ENCODE measurements at places on chromosomes 11 and 22.

GRCh38 chr11:75801362-75802020, 13.5 kb upstream of the UVRAG start:
- no peak for DNase-seq

DNA sequence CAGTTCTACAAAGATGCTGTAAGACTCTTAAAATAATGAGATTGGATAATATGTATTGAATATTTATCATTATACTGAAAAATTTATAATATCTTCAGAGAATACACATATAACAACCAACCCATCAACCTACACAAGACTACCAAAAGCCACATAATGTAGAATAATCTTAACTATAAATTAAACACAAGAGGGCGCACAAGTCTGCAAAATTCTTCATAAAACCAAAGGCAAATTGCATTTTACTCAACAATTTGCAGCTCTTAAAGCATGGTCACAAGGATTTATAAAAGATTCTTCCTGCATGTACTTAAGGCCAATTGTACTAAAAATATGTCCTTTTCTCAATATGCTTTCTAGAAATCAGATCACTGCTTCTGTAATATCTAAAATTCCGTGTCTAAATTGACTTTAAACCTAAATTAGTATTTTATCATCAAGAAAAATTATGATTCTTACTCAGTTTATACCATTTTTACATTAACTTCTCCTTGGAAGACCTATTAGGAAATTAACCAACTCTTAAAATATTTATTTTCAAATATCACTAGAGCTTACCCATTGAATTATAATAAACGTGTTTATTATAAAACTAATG, 79.0 kb downstream of the TTC28 start:
- no peak for DNase-seq

DNA sequence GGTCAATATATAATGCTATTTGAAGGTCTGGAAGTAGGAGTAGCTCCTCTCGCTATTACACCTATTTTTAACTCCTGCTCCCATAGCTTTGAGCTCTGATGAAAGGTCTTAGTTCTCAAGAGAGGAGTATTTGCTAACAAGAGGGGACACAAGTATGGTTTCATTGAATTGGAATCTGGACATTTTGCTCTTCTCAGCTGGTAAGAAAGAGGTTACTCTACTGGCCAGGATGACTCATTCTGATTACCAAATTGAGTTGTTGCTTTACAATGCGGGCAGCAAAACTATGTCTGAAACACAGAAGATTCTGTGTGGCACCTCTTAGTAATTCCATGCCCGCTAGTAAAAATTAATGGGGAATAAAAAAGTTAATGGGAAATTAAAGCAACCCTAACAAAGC, 63.6 kb upstream of the EP300 start:
- DNase-seq: no peak

DNA sequence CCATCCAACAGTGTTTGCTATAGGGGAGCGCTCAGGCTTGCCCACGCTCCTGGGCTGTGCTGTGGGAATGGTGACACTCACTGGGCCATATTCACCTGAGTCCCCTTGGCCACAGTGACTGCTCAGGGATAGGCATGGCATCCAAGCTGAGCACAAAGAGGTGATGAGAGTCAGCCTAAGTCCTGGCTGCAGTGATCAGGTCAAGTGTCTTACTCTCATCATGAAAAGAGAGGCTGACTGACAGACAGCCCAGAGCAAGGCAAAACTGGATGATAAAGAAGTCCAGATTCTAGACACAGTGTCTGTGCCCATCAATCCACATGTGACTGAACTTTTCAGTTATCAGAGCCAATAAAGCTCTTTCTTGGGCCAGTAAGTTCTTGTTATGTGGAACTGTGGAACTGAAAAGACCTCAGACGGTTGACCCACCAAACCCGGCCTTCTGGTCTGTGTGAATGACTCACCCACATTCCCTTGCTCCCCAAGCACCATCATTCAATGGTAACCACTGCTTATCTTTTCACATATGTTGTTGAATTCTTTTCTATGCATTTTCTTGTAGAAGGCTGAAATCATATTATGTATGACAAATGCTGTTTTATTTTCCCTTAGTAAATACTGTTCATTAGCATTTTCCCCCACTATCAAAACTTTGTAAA, 43.2 kb upstream of the YPEL1 start:
- no peak for DNase-seq

- no peak for DNase-seq
Measured at GRCh38 chr22:46355996-46356471, 20.5 kb downstream of the TRMU start.

GRCh38 chr11:132977241-132977640, 555.1 kb downstream of the OPCML start:
- DNase-seq: no peak

- DNase-seq: no peak
Measured at GRCh38 chr11:108501396-108501795, 3.2 kb upstream of the POGLUT3 start.

- no peak for DNase-seq
Measured at GRCh38 chr11:68930991-68931855, 27.5 kb downstream of the IGHMBP2 start.

GRCh38 chr11:31160504-31161422, 208.8 kb downstream of the DCDC1 start:
- DNase-seq: no peak

DNA sequence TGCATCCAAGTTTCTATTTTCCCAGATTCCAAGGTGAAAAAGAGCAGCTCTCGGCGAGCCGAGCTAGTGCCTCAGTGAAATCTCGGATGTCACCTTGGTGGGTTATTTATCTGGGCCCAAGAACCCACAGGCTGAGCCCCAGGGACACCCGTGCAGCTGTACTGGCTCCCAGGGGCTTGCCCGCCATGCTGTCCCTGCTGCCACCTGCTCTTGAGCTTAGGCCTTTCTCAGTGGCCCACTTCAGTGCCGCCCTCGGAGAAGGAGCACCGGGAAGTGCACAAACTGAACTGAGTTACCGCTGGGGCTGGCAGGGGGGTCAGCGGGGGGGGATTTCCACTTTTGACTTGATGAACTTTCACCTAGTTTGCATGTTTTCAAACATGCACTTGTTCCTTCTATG, 27.9 kb downstream of the CPT1A start:
- no peak for DNase-seq

DNA sequence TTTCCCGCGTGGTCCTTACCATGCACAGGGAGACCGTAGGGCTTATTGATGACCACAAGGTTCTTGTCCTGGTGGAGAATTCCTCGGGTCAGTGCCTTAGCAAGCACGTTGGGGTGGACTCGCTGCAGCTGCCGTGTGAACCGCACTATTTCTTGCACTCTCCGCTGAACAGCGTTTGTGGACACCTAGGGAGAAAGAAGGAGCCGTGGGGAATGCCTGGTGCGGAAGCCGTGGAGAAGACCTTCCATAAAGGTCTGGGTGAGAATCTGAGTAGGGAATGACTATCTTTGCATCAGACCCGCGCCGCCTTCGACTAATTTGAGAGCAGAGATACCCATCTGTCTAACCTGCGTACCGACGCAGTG, 597 bp downstream of the RPUSD4 start:
- no peak for DNase-seq

DNA sequence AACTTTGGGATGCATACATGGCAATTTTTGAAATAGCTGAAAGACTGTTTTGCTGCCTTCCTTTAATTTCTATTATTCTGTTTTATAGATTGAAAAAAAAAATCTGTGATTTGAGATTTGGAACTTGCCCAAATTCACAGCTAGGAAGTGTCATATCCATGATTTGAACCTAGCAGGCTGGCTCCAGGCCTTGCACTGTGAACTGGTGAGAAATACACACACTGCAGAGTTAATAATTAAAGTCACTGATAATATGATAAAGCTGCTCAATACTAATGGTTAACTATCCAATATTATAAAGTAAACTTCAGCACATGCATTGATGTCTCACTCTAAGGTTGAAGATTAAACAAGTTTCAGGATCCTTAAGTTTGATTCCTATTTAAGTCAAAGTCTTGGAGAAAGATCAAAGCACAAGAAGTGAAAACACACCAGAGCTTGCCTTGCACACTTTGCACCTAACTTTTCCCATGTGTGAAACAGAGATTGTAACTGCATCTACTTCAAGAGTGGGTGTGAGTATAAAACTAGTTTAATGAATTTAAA, 150.6 kb upstream of the CCDC179 start:
- DNase-seq: no peak

- no peak for DNase-seq
Measured at GRCh38 chr11:15988016-15988550, 368.3 kb downstream of the SOX6 start.

GRCh38 chr11:67071420-67072284, 15.0 kb downstream of the RHOD start:
- peak; percentile 88 for DNase-seq

GRCh38 chr11:8796941-8797340, 114.0 kb upstream of the AKIP1 start:
- DNase-seq: no peak

DNA sequence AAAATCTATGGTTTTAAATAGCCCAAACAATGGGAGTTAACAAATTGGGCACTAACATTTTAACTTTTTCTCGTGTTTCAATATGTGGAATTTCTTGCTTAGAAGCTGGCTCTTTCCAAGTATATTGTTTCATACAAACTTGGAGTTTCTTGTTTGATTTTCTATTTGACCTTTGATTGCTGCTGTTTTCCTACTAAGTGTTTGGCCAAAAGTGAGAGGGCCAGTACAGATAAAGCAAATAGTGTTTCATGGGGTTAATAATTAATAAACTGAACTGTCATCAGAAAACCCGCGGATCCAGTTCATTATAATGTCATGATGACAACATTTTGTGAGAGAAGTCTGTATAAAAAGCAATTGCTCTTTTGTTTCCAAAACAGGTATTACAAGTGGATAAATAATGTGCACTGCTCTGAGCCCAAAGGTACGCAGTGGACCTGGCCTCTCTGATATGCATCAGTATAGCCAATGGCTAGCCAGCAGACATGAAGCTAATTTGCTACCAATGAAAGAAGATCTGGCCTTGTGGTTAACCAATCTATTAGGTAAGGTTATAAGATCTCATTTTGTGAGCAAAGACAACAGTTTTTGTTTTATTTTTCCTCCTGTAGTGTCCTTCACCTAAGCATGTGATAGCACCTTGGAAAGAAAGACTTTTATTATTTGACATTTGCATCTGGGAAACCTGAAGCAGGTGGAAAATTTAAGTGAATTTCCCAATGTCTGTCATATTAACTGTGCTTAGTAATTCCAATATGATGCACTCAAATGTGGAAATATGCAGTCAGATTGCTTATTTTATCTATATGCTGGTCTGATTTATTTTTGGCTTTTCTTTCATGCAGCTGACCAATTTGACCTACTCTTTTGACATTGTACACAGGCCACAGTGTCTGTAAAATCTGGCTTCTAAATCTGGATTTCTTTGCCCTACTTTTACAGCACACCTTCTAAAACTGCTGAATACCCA, 8.3 kb downstream of the GAS2 start:
- no peak for DNase-seq

DNA sequence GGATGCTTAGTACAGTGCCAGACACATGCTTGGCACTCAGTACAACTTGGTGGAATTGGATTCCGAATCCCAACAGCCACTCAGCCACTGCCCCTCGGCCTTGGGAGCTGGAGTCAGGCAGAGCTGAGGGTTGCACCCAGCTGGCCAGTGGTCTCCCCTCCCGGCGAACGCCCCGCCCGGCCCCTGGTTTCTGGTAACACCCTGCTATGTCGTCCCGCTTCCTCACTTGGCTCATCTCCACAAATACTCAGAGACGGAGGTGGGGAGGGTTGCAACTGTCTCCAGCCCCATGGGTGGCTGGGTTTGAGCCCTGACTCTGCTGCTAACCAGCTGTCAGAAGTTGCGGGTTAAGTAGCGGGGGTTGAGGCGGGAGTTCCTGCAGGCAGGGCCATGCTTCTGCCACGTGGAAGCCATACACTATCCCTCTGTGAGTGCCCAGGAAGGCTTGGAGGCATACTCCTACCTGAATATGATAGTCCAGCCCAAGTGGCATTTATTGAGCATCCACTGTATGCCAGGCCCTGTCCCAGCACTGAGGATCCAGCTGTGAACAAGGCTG, 67.1 kb downstream of the GRIK4 start:
- no peak for DNase-seq

- no peak for DNase-seq
Measured at GRCh38 chr11:2474059-2474901, 29.5 kb downstream of the KCNQ1 start.

- DNase-seq: no peak
Measured at GRCh38 chr22:30718491-30718890, 23.8 kb downstream of the OSBP2 start.

GRCh38 chr22:49446759-49447710, 380.6 kb downstream of the BRD1 start:
- DNase-seq: peak; percentile 61

DNA sequence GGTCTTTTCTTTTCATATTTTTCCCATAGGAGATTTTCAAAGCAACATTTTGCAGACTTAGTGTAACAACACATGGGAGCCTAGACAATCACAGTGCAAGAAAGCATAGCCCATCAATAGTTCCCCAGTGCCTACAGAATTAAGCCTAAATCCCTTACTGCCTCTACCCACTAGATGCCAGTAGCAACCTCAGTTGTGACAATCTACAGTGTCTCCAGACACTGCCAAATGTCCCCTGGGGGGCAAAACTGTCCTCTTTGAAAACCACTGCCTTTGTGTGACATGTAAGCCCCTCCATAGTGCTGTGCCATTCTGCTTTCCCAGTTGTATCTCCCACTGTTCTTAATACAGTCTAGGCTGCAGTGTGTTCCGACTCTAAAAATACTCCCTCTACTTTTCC, 1329.0 kb downstream of the LRRC4C start:
- no peak for DNase-seq

GRCh38 chr11:119509969-119510401, 87.0 kb upstream of the THY1 start:
- DNase-seq: peak; percentile 40

- no peak for DNase-seq
Measured at GRCh38 chr11:117614728-117615127, 182.3 kb downstream of the DSCAML1 start.

GRCh38 chr22:42632096-42632495, 8.3 kb downstream of the ATP5MGL start:
- no peak for DNase-seq

GRCh38 chr22:31279821-31280505, 12.3 kb downstream of the PIK3IP1 start:
- DNase-seq: no peak

DNA sequence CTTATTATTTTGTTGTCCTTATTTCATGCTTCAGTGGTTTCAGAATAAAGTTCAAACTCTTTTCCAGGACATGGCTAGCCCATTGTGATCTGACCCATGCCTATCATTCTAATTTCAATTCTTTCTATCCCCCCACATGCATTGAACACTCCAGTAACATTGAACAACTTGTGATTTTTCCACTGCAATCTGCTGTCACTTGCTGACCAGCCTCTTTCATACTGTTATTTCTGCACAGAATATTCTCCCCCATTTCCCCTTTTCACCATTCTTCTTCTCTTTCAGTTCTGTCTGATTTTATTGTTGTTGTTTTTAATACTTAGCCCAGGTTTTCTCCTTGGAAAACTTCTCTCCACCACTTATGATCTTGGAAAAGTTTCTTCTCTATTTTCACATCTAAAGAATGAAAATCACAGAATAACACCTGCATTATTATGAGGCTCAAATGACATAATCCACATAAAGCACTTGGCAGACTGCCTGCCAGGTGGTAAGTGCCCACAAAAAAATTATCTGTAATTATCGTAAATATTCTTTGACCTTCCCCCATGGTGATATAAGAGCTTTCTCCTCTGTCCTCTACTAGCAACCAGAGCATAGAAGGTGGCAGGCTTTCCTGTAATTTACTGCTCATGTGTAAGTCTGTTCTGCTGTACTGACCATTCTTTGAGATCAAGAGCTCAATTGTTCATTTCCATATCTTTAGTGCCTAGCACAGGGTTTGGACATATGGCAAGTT, 51.9 kb upstream of the EED start:
- no peak for DNase-seq
